Stimulated activated CD4-positive, alpha-beta T cell treated with anti-CD3 and anti-CD28 coated beads, TNF-alpha, amount 100 ng/mL, for 4 hours (primary cell): ENCODE measurements at places on chromosomes 4 and X.

DNA sequence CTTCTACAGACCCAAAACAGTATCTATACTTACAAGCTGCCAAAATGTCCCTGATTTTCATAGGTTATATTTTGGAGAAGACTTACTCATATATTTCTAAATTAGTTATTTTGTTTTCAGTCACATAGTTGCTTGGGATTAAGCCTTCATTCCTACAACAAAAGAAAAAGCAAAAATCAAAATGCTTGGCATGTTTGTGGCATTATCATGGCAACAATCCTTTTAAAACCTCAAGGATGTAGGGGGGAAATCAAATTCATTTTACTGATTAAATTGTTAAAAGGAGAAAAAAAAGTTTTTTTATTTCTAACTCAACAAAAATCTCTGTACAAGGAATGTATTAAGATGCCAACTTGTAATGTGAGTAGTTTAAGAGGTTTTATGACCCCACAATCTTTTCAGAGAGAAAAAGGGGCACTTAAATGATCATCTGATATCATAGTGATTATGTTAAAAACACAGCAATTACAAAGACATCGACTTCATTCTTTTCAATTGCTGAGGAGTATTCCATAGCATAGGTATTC is 23.5 kb downstream of the TXK start:
- no peak for DNase-seq

DNA sequence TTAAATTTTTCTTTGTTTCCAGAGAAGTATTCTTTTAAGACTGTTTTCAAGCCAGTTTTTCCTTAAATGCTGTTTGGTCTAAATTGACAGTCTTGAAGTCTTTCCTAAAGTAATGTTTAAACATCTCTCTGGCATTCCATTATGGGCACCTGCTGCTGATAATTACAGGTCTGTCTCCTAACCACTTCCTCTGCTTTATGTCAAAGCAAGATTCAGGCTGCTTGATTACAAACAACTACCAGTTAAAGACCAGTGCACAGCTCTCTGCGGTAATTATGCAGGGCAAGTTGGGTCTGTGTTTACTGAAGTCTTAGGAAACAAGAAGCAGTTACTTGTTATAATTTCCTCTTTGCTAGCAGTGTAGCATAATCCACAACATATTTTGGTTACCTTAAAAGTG is 17.6 kb downstream of the UNC5C start:
- DNase-seq, result no peak

DNA sequence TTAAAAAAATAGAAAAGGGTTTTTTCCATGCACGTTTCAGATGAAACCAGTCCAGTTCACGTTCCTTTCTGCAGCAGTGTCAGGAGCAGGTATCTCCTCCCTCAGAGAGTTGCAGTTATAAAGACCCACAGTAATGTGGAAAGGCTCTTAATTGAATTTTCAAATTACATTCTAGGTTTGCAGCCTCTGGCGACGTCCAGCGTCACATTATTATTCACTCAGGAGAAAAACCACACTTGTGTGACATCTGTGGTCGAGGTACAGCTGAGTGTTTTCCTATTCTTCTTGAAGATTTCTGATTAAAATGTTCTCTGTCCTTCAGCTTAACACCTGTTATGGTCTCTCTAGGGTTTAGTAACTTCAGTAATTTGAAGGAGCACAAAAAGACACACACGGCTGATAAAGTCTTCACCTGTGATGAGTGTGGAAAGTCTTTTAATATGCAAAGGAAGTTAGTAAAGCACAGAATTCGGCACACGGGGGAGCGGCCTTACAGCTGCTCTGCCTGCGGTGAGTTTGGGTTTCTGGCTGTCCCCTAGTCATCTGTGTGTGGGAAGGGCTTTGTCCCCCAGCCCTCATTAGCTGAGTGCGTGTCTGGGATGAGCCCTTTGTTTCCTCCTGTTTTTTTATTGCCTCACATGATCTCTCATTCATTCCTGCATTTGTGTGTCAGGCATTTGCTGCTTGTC is 25.6 kb downstream of the ZBTB49 start:
- DNase-seq, result no peak

GRCh38 chrX:20527558-20528011 is 260.9 kb upstream of the RPS6KA3 start:
- no peak for DNase-seq

GRCh38 chrX:68443155-68443868 is 10.0 kb upstream of the OPHN1 start:
- no peak for DNase-seq

GRCh38 chrX:16836371-16836770 is 33.8 kb downstream of the RBBP7 start:
- DNase-seq, result no peak

- DNase-seq, result no peak
These were observed 428.6 kb downstream of the DTHD1 start for GRCh38 chr4:36709991-36710390.

DNA sequence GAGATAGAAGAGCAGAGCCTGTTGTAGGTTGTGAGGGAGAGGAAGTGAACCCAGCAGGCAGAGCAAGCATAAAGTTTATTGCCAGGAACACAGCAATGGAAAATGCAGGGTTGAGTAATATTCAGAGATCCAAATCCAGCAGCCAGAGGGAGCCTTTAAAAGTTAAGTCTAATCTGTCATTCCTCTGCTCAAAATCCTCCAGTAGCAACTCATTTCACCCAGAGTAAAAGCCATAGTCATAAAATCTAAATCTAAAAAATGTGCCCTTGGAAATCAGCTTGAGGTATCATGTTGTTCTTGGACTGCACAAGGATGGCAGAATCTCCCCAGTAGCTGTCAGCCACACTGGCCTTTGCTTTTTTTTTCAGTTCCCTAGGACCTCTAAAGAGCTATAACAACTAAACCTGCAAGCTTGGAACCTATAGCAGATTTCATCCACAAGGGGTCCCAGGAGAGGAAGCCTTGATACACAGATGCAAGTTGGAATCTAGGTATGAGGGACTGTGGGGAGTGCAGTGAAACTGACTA is 62.9 kb upstream of the FRAS1 start:
- no peak for DNase-seq

DNA sequence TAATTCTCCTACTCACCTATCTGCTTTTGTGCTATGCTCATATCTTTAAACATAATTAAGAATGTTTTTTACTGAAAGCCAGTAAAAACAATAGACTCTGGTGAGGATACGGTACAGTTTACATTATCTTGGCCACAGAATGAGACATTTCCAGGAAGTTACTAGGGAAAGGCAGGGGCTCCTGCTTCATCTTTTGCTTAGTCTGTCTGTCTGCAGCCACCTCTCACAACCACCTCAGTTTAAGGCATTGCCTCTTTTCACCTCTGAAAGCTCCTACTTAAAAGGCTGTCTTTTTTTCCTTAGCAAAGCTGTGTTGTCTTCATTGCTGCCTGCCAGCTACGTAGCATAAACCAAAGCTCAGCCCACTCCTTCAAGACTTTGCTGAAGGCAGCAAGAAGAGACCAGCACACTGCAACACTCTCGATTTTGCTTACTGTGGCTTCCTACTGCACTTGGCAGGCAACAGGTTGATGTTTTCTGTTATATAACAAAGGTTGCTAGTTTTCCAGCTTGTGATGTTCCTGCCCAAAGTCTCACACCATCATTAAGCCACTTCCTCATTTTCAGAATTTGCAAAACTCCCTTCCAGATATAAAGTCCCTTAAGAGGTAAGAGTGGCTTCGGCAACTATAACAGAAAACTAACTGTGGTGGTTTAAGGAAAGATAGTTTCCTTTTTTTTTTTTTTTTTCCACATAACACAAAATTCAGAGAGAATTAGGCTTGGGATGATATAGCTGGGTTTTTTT is 432.9 kb downstream of the GRXCR1 start:
- DNase-seq, result no peak

GRCh38 chr4:8228319-8229250 is 29.5 kb downstream of the SH3TC1 start:
- DNase-seq, result peak; percentile 53

DNA sequence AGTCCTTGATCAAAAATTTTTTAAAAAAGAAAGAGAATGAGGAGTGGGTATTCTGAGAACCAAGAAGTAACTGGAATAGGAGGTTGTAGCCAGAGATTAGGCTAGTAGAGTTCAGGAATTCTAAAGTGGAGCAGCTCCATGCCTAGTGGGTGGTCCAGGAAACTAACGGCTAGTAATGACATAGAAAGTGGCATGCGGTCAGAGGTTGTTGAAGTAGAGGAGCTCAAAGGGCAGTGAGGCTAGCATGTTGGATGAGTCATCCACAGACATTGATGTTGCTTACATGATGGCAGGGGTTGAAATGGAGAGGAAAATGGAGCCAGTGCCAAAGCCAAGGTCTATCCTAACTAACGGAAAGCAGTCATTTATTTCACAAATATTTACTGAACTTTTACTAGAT is 42.1 kb downstream of the TEX13B start:
- no peak for DNase-seq

GRCh38 chrX:137742846-137743245 is 176.9 kb downstream of the ZIC3 start:
- DNase-seq, result no peak

DNA sequence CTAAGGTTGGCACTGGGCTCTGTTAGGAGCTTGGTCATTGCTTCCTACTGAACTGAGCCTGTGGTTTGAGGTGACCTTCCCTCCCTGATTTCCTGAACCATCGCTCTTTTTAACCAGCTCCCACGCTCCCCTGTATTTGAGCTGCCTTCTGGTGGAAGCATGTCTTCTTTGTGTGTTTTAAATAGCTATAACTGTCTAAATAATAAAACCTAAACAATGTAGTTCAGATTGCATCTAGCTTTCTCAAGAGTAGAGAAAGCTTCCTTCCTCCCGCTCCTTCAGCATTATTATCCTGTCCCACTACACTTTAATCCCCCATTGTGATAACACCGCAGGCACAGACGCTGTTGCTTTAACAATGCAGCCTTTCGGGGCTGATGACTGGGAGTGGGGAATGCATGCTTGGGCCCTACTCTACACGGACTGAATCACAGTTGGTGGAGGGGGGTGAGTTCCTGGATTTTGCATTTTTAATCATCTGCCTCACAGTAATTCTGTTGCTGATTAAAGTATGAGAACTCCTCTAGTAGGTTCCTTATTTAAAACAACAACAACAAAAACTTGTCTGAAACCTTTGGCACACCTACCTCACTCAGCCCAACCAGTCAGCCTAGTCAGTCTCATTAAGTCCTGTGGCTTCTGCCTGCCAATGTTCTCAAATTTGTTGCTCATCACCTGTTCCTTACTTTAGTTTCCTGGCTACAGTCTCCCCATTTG is 6.6 kb downstream of the SMS start:
- DNase-seq, result no peak

DNA sequence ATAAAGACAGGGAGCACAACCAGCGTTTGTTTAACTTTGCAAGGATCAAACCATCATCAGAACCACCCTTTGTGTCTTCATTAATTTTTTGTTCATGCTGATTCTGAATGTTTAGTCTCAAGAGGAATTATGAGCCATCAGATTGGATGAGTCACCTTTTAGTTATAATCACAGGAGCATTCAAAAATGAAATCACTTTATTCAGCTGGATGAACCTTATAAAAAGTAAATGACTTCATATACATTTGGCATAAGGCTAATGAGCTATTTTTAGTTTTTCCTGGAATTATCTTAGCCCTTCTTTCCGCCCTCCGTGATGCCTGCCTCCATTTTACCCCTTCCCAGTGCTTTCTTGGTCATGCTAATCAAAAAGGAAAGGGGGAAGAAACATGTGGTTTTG is 103.6 kb downstream of the SORBS2 start:
- no peak for DNase-seq

GRCh38 chr4:89365776-89366175 is 58.2 kb upstream of the GPRIN3 start:
- DNase-seq, result no peak

DNA sequence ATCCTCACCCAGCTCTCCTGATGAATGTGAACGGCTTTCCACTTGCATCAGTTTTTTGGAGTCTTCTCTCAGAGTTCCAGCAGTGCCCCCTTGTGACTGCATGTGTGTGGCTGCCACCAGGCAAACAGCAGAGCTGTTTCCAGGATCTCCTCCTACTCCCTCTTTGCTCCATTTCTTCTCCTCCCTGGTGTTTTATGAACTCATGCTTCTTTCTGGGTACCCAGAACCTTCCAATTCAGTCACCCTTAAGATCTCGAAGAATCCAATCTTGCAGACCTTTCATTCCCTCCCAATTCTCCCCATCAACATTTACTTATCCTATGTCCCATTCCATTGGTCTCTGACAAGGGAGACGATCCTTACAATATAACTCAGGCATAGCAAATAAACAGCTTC is 6.8 kb upstream of the TCEANC start:
- no peak for DNase-seq

- DNase-seq, result no peak
These were observed 44.4 kb downstream of the RBM47 start for GRCh38 chr4:40585201-40585799.

DNA sequence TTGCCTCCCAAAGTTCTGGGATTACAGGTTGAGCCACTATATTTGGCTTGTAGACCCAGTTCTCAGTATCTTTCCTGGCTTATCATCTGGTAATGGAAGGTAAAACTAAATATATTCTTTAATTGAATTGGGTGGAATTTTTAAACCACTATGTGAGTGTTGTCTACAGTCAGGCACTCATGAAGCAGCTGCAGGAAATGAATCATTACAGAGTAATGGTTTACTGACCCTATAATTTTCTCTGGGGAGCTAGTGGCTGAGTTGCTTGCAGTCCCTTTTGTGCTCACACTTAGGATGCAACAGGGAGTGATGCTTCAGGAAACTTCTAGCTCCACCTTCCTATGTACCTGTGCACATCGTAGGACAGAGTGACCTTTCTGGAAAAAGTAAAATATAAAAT is 4.1 kb upstream of the UGT2B7 start:
- no peak for DNase-seq

- no peak for DNase-seq
These were observed 32.9 kb downstream of the LAMTOR3 start for GRCh38 chr4:99861120-99861905.

GRCh38 chr4:91448668-91449330 is 855.0 kb upstream of the GRID2 start:
- DNase-seq, result no peak

- DNase-seq, result no peak
These were observed 2.5 kb upstream of the DGAT2L6 start for GRCh38 chrX:70174754-70175153.

DNA sequence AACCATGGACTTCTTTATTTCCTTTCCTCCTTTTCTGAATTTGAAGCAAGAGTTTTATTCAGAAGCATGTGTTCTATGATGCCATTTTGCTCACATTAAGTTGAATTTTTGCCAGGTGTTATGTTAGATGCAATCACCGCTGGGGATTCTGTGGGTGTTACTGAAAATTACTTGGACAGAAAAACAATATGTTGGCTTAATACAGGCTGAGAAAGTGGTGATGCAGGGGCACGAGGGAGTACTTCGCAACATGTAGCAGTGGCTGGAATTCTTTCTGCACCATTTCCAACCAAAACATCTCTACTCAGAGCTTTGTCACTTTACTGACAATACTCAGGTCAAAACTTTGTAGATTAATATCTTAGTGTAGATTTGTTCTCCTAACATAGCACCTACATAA is 109.2 kb upstream of the PCDH18 start:
- no peak for DNase-seq

DNA sequence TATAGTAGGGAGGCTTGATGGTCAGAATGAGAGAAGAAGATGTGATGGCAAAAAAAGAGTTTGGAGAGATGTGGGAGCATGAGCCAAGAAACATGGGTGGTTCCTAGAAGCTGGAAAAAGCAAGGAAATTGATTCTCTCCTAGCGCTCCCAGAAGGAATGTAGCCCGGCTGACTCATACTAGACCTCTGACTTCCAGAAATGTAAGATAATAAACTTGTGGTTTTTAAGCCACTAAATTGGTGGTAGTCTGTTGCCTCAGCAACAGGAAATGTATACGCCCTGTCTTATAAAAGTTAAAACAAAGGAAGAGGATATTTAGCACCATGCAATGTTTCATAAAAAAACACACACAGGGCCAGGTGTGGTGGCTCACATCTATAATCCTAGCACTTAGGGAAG is 182.7 kb upstream of the PCDH7 start:
- DNase-seq, result no peak
